ENCODE measurements at places on chromosomes 5 and 9. TPM values are rescaled to one million over a fixed set of nuclear protein-coding genes. Genes with fewer than 3 reads are reported as not detected.

The WNT8A gene
- not detected for total RNA-seq

The SOX30 gene
- 0.07 TPM for total RNA-seq

The RASEF gene
- 1.2 TPM for total RNA-seq

The FRMD3 gene
- 0.31 TPM for total RNA-seq

The SLCO6A1 gene
- total RNA-seq = not detected

GRCh38 chr5:97876272-97876671, 693.2 kb upstream of the RIOK2 start:
- DNase-seq = no peak

GRCh38 chr9:125494653-125494915, 212.4 kb downstream of the MAPKAP1 start:
- no peak for DNase-seq

- DNase-seq = no peak
Measured at GRCh38 chr9:37486616-37487548, 1.1 kb downstream of the POLR1E start.

- DNase-seq = no peak
Measured at GRCh38 chr5:74196233-74196632, 444.3 kb downstream of the ENC1 start.

DNA sequence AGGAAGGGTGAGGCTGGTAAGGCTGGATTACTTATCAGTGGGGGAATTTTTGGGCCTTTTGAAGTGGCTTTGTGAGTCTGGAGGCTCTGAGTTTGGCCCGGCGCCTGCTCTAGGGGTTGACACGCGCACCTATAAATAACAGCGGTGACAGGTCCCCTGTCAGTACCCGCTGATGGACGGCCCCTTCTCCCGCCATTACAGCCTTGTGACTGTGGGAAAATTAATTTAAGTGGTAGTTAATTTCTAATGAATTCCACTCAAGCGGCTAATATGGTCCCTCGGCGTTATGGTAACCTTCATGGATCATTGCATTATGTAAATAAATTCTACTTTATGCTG, 16.5 kb downstream of the MRPL36 start:
- no peak for DNase-seq

DNA sequence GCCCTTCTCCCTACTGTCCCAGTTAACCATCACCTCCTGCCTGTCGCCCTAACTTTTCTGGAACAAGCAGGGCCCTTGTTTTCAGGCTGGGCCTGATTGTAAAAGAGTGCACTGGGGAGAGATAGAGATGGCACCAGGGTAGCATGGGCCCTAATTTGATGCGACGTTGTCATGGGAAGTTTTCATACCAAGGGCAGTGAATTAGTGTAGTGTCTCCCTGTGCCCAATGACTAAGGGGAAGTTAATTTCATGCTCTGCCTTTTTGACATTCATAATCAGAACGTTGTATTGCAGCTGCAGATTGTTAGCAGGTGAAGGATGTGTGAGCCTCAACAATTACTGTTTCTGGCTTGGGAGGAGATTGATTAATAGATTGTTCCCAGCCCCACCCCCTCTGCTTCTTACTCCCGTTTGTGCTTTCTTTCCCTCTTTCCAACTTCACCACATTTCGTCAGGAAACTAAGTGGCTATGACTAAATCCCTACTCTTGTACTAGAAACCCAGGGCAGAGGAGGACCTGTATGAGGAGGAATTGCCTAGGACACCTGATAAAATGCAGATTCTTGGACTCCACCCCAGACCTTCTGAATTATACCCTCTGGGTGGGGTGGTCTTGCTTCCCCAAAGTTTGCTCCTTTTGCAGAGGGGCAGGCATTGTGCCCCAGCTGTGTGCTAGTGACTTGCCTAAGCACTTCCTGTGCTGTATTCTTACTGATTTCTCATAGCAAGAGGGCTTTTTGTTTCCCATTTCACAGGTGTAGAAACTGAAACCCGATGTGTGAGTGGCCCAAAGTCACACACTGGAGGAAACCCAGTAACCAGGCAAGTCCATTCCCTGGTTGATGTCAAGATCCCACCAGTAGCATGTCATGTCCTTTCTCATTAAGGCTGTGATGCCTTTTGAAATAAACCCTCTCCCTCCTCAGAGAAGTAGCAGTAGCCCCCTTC, 56.3 kb downstream of the DAB2IP start:
- no peak for DNase-seq

DNA sequence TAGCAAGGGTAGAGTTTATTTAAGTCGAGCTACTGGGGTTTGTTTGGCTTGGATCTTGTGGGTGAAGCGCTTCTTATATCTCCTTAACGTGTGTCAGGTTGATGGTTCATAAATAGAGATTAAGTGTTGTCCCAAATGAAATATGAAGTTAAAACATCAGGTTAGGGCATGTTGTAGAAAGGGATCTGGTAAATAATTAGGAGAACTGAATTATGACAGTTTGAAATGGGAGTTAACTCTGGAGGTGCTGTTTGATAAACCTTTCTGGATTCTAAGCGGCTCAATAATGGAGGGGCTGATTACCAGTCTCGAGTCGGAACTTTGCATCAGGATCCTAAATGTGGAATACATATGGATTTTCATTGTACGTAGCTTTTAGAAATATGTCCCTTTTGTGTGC, 717.0 kb upstream of the WWC1 start:
- DNase-seq = no peak

GRCh38 chr9:30534896-30535295, 1849.5 kb upstream of the ACO1 start:
- DNase-seq = no peak

All from right lobe of liver (tissue), 6 donors.